Gastroesophageal sphincter (tissue), 4 donors: ENCODE measurements at places on chromosomes 4 and X. TPM values are rescaled to one million over a fixed set of nuclear protein-coding genes. Genes with fewer than 3 reads are reported as not detected.

DNA sequence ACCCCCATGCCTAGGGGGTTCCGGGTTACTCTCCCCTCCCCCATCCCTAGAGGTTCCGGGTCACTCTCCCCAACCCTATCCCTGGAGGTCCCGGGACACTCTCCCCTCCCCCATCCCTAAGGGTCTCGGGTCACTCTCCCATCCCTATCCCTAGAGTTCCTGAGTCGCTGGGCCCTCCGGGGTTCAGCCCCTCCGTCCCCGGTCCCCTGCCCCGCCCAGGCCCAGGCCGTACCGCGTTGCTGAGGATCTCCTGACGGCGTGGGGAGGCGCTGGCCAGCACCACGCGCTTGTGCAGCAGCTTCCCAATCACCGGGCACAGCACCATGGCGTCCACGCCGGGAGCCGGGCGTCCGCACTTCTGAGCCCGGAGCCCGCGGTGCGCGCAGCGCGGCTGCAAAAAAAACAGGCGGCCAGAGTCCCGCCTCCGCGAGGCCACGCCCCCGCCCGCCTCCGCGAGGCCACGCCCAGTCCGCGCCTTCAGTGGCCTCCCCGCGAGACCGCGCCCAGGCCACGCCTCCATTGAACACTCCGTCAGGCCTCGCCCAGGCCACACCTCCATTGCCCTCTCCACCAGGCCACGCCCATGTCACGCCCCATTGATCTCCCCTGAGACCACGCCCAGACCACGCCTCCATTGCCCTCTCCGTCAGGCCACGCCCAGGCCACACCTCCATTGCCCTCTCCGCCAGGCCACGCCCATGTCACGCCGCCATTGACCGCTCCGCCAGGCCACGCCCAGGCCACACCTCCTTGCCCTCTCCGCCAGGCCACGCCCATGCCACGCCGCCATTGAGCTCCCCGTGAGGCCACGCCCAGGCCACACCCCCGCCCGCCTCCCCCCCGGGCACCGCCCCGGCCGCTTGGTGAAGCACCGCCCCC is at the start of gene ASMTL:
Gene ASMTL, minus strand, starts transcription at position 394 of the 879 bp plus-strand sequence. Its CDS starts 69 bp downstream, at position 325.
- peak; percentile 92 for ATAC-seq
- H3K4me3 ChIP-seq: peak within 1 kb of the TSS; percentile 75
- no peaks in the 10 kb centered on the region for H3K27me3 ChIP-seq
- no peaks in the 10 kb centered on the region for H3K36me3 ChIP-seq

GRCh38 chr4:127249767-127250108 is 383.0 kb upstream of the INTU start:
- no peaks in the 10 kb centered on the region for H3K36me3 ChIP-seq
- no peaks in the 10 kb centered on the region for H3K27me3 ChIP-seq
- H3K4me1 ChIP-seq: no peaks in the 10 kb centered on the region
- no peak for ATAC-seq
- H3K27ac ChIP-seq: no peak overlapping the region

GRCh38 chr4:72935462-72935861 is 134.1 kb downstream of the COX18 start:
- H3K27ac ChIP-seq: no peak overlapping the region
- no peaks in the 10 kb centered on the region for H3K27me3 ChIP-seq
- no peaks in the 10 kb centered on the region for H3K4me1 ChIP-seq

DNA sequence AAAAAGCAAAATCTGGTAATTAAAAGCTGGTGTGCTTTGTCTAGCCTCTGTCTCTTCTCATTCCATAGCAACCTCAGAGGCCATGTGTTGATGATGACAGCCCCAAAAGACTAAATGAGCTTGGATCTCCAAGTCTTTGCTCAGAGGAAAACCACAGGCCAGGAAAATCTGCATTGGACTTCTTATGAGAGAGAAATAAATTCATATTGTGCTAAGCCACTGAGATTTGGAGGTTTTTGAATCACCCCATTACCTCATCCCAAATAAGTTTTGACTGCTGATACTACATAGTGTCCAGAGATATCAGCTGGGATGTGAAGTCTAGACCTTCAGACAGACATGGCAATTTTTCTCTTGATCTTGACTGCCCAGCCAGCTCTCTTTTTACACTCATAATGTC is 178.6 kb upstream of the DIPK2B start:
- H3K27ac ChIP-seq: no peak overlapping the region
- no peak overlapping the region for H3K4me3 ChIP-seq
- no peak for ATAC-seq
- no peaks in the 10 kb centered on the region for H3K36me3 ChIP-seq

GRCh38 chr4:183758758-183759447 is 99.8 kb downstream of the TRAPPC11 start:
- H3K27me3 ChIP-seq: peaks cover 16% of the 10 kb centered on the region
- no peak overlapping the region for H3K27ac ChIP-seq
- H3K36me3 ChIP-seq: no peaks in the 10 kb centered on the region
- ATAC-seq: no peak

GRCh38 chr4:42702895-42703294 is 46.0 kb upstream of the ATP8A1 start:
- ATAC-seq: no peak
- H3K27ac ChIP-seq: no peak overlapping the region
- H3K27me3 ChIP-seq: no peaks in the 10 kb centered on the region
- no peaks in the 10 kb centered on the region for H3K36me3 ChIP-seq
- H3K4me1 ChIP-seq: no peaks in the 10 kb centered on the region

DNA sequence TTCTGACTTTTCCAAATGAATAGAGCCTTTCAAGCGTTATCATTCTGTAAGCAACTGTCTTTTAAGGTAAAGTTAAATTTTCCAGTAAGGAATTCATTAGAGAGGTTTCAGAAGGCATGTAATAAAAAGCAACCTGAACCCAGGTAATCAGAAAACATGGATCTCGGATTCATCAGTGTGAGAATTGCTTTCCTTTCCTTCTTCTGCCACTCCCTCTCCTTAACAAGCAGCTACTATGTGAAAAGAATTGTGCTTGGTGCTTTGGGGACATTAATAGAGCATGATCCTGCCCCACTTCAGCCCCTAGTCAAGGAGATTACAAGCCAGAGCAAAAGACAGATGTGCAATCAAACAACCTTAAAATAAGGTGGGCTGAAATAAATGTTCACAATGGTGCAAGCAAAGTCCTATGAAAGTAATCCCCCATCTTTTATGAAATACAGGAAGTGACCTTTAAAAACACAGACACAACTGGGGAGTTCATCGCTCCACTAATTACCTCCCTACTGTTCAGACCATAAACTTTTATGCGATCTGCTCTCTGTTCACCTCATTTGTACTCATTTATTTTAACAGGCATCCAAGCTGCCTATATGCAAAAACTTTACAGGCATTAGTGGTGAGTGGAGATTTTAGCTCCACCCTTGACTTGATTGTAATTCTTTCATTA is 122.9 kb upstream of the RASGEF1B start:
- ATAC-seq: no peak
- no peaks in the 10 kb centered on the region for H3K27me3 ChIP-seq
- no peaks in the 10 kb centered on the region for H3K4me1 ChIP-seq
- H3K36me3 ChIP-seq: no peaks in the 10 kb centered on the region
- no peak overlapping the region for H3K4me3 ChIP-seq

DNA sequence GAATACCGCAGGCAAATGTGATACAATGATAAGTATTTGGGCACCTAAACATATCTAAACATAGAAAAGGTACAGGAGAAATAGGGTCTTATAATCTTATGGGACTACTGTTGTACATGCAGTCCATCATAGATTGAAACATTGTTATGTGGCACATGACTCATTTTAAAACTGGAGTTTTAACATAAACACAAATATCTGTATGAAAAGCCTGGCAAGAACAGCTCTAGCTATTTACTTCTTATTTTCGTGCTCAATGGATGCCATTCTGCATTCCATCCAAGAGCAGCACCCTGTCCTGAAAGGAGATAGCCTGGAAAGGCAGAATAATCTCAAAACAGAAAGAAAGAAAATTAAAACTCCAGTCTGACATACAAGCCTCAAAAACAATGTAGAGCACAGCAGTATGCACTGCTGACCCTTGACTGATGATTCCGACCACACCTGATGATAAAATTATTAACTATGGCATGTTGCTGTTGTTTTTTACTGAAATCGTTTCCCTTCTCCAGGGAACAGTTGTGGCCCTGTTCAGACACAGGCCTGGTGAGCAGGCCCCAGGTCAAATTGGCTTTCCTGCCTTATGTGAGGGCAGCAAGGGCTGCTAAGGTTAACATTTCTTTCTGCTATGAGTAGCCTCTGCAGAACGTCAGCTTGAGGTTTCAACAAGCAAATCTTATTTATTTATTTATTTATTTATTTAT is 152.7 kb downstream of the APBB2 start:
- peak overlapping the region; percentile 45 for H3K27ac ChIP-seq
- H3K4me1 ChIP-seq: peaks cover 31% of the 10 kb centered on the region
- H3K4me3 ChIP-seq: no peak overlapping the region
- H3K27me3 ChIP-seq: no peaks in the 10 kb centered on the region
- H3K36me3 ChIP-seq: no peaks in the 10 kb centered on the region

DNA sequence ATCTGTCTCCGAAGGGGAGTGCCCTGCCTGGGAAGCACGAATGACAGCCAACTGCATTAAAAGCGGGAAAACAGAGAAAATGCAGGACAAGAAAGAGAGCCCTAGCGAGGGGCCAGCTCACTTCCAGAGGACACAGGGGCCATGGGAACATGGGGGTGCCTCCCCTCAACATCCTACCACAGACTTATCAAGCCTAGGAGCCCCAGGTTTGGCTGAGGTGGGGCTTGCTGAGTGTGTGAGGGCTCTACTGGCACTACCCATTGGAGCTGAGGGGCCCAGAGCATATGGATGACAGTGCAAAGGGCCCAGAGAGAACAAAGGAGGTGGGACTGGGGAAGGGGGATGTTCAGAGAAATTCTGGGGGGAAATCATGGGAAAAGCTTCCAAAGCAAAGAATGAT is 101.8 kb downstream of the PJA1 start:
- H3K27me3 ChIP-seq: no peaks in the 10 kb centered on the region
- no peak overlapping the region for H3K27ac ChIP-seq
- no peak for ATAC-seq
- H3K4me1 ChIP-seq: no peaks in the 10 kb centered on the region
- no peak overlapping the region for H3K4me3 ChIP-seq
- H3K36me3 ChIP-seq: no peaks in the 10 kb centered on the region

DNA sequence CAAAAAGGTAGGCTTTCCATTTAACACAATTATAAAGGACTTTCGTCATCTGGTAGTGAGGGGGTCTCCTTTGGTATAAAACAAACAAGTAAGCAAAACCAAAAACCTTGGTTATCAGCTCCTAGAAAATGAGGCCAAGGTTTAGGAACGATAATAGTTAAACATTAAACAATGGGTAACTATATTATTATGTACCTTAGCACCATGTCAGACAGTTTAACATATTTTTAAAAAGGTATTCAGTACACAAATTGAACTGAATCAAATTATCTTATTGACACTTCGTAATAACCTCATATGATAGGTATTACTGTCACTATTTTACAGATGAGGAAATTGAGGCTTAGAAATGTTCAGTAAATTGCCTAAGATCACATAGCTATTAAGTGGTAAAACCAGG is 32.1 kb upstream of the RAB9B start:
- no peaks in the 10 kb centered on the region for H3K36me3 ChIP-seq
- ATAC-seq: no peak
- no peaks in the 10 kb centered on the region for H3K27me3 ChIP-seq
- H3K4me3 ChIP-seq: no peak overlapping the region

GRCh38 chr4:7868892-7869471 is 70.7 kb downstream of the AFAP1 start:
- H3K4me3 ChIP-seq: no peak overlapping the region
- peak overlapping the region; percentile 35 for H3K27ac ChIP-seq
- H3K36me3 ChIP-seq: peaks cover 41% of the 10 kb centered on the region
- ATAC-seq: no peak
- H3K4me1 ChIP-seq: peaks cover 53% of the 10 kb centered on the region
- no peaks in the 10 kb centered on the region for H3K27me3 ChIP-seq

- H3K27me3 ChIP-seq: no peaks in the 10 kb centered on the region
- H3K4me1 ChIP-seq: no peaks in the 10 kb centered on the region
- no peak overlapping the region for H3K4me3 ChIP-seq
- H3K36me3 ChIP-seq: no peaks in the 10 kb centered on the region
- ATAC-seq: no peak
Measured at GRCh38 chr4:141432000-141432712, 204.2 kb upstream of the IL15 start.

GRCh38 chr4:2765832-2766526 is 9.8 kb upstream of the TNIP2 start:
- no peak overlapping the region for H3K27ac ChIP-seq
- H3K27me3 ChIP-seq: peaks cover 8% of the 10 kb centered on the region
- H3K4me1 ChIP-seq: no peaks in the 10 kb centered on the region
- H3K4me3 ChIP-seq: no peak overlapping the region

DNA sequence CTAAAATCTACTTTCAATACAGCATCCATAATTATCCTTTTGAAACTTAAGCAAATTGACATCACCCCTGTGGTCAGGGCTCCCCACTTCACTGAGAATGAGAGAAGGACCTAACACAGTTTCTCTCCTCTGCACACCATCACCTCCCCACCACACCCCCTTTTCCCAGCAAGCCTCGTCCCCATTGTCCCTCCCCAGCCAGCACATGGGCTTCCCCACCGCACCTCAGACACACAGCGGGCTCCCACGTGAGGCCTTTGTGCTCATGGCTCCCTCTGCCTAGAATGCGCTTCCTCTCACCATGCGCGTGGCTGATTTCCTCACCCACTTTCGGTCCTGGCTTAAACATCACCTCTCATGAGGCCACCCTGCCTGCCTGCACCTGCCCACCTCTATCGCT is 639.0 kb upstream of the FRG1 start:
- no peaks in the 10 kb centered on the region for H3K27me3 ChIP-seq
- ATAC-seq: no peak
- H3K4me3 ChIP-seq: no peak overlapping the region
- H3K27ac ChIP-seq: no peak overlapping the region

DNA sequence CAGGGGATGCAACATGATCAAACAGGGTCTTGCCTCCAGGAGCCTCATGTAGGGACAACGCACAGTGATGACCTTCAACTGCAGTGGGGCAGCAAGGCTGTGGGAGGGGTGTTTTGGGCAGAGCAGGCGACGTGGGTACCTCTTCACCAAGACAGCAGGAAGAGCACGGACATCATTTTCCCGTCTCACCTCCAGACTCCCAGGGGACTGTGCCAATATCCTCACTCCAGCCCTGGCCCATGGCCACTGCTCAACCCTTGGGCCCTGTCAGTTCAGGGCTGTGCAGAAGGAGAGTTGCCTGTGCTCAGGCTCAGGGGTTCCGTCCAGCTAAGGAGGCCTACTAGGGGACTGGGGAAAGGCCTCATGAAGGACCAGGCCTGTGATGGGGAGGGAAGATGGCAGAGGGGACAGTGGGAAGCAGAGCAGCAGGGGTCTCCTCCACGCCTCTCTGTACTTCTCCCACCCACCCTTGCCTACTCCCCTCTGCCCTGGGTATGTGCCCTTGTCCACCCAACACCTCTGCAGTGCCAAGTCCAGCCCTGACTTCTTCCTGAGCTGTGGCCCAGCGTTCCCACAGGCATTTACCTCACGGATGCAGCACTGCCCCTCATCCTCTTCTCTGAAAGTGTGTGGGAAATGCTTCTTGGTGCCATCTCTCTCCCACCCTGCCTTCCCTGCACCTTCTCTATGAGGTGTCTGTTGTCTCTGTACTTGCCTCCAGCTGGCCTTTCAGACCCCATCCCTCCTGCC is 1.4 kb downstream of the IL9R start:
- no peak overlapping the region for H3K27ac ChIP-seq
- H3K36me3 ChIP-seq: no peaks in the 10 kb centered on the region
- no peak for ATAC-seq
- H3K27me3 ChIP-seq: no peaks in the 10 kb centered on the region
- H3K4me1 ChIP-seq: no peaks in the 10 kb centered on the region
- no peak overlapping the region for H3K4me3 ChIP-seq

GRCh38 chrX:118807151-118808017 is 16.2 kb upstream of the ZCCHC12 start:
- H3K27me3 ChIP-seq: no peaks in the 10 kb centered on the region
- H3K36me3 ChIP-seq: no peaks in the 10 kb centered on the region
- peaks cover 12% of the 10 kb centered on the region for H3K4me1 ChIP-seq
- H3K27ac ChIP-seq: no peak overlapping the region
- no peak overlapping the region for H3K4me3 ChIP-seq

Gene GC
- total RNA-seq: not detected

Gene COPS4
- total RNA-seq: 60.7 TPM

Gene POU4F2
- total RNA-seq: not detected

Gene TEC
- total RNA-seq: 4.1 TPM

Gene TRMT10A
- total RNA-seq: 4.8 TPM

Gene FOXR2
- not detected for total RNA-seq
